ENCODE measurements at places on chromosomes 1 and 21.
A peak's percentile ranks its signal among the peaks of the same experiment; 100 is the strongest.

DNA sequence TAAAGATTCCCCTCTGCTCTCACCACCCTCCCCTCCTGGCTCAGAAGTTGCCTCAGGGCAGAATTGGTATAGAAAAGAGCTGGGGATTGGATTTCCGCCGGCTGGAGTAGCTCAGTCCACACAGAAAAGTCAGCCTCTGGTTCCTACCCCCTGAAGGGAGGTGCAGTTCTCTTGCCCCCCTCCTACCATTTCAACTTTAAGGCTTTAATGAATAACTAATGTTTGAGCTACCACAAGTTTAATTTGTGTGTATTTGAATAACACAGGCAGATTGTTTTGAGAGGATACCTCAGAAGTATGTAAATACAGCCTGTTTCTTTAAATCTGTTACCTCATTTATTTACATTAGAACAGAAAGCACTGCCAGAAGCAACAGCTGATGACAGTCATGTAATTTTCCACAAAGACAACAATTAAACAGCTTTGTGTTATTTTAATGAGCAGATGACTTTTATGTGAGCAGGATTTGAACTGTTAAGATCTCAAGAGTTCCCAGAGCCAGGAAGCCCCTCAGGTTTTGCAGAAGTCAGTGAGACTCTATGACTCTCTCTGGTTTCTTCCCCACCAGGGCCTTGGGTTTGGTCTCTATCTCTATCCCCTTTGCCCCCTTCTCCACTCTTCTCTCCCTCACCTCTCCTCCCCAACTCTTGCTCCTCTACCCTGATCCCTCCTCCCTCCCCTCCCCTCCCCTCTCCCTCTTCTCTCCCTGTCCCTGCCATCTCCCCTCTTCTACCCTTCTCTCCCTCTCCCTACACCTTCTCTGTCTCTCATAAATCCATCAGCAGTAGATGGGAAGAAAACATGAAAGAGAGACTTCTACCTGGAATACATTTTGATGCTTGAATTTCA, 26.3 kb downstream of the DUSP10 start:
- DNase-seq, result no peak

DNA sequence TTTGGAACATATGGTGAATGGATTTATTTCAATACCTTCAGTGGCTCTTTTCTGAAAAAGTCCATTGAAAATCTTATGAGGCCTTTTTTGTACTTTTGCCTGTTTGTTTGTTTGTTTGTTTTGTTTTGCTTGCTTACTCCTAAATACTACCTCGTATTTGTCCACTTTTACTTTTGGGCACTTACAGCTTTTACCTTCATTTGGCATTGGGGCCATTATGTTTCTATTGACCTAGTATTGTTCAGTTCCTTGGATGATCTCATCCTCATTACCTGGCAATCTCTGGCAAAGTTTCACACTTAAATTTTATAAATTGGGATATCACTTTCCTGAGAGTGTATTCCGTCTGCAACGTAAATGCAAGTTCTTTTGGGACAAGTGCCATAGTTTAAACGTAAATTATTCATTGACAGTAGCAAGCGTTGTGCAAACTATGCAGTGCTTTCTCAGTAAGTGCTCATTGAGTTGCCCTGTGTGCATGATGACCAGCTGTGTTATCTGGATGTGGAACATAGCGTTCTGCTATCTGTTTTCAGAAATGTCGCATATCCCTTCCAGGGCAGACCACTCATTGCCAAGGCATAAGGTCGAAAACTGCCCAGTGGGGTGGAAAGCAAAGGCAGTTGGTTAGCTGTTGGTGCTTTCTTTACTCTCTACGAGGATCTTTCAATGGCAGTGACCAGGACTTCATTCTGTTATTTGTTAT, 51.1 kb downstream of the LRRC8D start:
- DNase-seq, result no peak

- DNase-seq, result no peak
These were observed 602.9 kb downstream of the NPHP4 start for GRCh38 chr1:5389101-5389885.

- DNase-seq, result no peak
These were observed 1158.6 kb downstream of the PLA2G4A start for GRCh38 chr1:187987236-187987776.

GRCh38 chr21:9837946-9838737, 683.2 kb upstream of the TPTE start:
- no peak for DNase-seq

- no peak for DNase-seq
These were observed 29.6 kb downstream of the TOMM20 start for GRCh38 chr1:235098991-235099390.

DNA sequence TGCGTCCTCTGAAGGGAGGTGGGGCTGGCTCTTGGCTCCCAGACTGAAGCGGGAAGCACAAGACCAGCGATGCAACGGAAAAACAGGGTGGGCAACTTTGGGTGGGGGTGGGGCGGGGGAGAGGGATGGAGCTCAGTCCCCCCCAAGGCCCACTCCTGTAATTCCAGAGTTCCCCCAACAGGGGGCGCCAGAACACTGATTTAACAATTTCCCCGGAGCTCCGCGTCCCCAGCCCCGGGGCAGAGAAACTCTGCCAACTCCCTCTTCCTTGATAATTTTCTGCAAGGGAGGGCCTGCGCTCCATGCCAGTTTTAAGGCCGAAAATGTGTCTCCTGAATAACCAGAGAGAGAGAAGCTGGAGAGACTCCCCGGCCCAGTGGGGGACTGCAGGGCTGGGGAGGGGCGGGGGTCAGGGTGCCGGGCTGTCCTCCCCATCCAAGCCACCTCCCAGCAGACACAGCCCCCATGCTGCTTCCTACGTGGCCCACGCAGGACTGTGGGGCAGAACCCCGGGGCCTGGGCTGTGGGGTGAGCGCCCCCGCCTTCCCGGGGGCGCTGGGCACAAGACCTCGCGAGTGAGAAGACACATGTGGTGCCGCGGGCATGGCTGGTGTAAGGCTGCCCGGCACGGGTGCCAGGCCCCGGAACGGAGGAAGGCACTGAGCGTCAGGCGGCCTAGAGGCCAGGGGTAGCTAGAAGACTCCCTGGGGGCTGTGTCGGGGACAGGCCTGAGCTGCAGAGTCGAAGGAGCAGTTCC, 51.4 kb downstream of the KIF21B start:
- peak; percentile 64 for DNase-seq

GRCh38 chr21:27622631-27623030, 655.7 kb upstream of the ADAMTS5 start:
- DNase-seq, result no peak

DNA sequence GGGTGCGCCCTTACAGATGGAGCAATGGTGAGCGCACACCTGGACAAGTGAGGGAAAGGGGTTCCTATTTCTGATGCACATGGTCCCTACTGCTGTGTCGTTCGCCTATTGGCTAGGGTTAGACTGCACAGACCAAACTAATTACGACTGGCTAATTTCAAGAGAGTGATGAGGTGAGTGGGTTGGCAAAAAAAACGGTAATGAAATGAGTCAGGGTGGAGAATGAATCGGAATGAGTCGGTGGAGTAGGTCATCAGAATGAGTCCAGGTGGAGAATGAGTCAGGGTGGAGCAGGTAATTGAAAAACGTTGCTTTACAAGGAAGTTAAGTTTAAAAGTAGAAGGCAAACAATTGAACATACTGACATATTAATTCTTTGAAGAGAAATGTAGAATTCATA, 79.8 kb downstream of the WDR4 start:
- DNase-seq, result no peak

DNA sequence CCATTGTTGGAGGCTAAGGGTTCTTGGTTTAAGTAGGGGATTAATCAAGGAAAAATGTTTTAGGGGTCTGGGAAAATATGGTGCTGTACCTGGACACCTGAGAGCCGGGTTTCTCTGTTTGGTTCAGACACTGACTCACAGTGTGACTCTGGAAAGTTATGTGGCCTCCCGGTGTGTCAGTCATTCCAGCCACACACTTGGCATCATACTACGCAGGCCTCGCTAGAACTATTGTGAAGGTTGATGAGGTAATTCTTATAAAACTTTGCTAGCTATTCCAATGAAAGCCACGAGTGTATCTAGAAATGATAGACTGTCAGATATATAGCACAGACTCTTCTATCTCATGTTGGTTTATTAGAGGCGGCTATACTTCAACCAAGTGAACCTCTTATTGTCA, 4.8 kb upstream of the CAMSAP2 start:
- DNase-seq, result no peak

DNA sequence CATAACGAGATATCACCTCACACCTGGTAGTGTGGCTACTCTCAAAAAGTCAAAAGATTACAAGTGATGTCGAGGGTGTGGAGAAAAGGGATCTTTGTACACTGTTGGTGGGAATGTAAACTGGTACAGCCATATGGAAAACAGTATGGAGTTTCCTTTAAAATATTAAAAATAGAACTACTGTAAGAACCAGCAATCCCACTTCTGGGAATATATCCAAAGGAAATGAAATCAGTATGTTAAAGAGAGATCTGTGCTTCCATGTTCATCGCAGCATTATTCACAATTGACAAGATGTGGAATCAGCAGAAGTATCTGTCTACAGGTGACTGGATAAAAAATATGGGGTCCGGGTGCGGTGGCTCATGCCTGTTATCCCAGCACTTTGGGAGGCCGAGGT, 7.6 kb upstream of the PIK3C2B start:
- DNase-seq, result no peak

GRCh38 chr1:205315008-205315618, 6.4 kb downstream of the NUAK2 start:
- DNase-seq, result no peak

DNA sequence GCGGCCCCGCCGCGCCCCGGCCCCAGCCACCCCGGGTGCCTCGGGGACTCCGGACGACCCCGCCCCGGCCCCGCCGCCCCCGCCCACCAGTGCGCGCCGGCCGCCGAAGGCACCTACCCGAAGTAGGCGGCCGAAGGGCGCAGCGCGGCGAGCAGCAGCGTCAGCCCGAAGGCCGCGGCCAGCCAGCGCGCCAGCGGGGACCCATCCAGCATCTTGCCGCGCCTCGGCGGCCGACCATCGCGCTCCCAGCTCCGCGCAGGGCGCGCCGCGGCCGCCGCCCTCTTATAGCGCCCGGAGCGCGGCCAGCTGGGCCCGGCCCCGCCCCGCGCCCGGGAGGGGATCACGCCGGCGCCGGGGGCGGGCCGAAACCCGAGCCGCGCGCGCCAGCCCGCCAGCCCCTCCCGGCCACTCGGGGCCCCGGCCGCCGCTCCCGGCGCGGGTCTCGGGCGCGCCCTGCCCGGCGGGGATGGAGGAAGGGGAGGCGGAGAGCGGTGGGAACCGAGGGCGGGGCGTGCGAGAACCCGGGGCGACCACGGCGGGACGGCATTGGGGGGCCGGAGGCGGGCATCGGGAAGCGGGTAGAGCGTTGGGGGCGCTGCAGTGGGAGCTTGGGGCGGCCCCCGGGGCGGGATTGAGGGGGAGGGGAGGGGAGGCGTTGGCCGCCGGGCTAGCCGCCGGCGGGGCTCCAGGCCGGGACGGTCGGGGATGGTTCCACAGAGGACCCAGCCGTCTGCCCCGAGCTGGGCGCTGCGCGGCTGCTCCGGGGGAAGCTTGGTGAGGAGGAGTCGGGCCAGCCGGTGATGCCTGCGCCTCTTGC, at the start of gene WNT9A:
Gene WNT9A (minus strand): TSS at position 257 of the 817 bp plus-strand sequence. CDS start 45 bp downstream, at position 212.
- no peak for DNase-seq

GRCh38 chr1:117753652-117754051, 147.8 kb downstream of the TENT5C start:
- no peak for DNase-seq

DNA sequence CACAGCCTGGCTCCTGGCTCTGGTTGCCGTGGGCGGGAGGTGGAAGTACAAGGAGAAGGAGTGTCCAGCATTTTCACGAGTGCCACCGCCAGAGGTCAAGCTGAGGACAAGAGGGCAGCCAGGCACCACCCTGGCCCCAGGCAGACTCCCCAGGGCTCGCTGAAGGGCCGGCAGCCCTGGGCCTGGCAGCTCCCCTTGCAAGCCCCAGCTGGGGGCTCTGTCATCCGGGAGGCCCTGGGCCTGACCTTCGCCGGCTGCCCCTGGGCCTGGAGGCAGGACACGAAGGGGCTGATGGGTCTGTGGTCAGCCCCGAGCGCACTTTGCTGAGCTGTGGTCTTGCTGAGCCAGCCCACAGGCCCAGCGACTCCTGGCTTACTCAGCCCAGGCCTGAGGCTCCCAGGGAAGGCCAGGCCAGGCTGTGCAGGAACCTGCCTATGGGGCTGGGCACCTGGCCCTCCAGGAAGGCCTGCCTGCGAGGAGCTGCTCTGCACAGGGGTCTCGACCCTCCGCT, 74.8 kb downstream of the MORN1 start:
- no peak for DNase-seq

DNA sequence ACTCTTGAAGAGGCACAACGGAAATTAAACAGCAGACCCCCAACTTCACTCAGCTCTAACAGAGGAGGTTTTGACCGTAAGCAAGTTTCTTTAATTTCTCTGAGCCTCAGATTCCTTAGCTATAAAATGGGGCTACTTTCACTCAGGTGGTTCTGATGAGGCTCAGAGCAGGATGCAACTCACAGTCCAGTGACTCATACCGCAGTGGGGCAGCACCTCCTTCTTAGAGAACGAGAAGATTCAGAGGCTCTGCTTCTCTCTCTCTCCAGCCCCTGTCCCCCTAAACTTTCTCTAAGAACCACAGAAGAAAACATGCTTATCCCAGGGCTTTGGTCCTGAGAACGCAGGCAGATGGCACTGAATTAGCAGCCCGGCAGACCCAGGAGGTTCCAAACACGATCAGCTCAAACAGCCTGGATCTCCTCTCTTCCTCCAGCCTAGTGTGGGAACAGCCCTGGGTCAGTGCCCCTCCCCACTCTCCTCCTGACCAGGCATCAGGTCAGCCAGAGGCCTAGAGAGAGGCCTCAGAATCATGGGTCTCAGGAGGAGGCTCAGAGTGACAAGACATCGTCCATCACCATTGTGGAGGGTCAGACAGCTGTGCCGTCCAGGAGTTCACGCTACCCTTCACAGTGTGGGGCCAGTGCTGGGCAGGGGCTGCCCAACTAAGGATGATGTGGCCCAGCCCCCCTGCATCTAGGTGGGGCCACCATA, 433.0 kb downstream of the PTPRU start:
- DNase-seq, result no peak

DNA sequence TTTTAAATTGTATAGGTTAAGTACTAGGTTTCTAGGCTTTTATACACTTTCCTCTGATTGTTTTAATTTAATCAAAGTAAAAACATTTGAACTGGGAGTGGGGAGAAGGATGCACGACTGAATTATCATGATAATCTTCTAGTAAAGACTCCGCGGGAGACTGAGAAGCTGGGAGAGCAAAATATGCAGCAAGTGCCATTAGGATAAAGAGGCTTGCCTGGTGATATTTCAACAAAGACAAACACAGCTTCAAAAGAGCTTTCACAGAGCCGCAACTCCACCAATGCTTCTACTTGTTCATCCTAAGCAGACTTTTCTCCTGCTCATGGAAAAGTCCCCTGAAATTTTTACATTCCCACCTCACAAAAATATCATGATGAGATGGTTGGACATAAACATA, 239.0 kb upstream of the PTBP2 start:
- DNase-seq, result no peak

- DNase-seq, result peak; percentile 52
These were observed 594 bp downstream of the LUZP1 start for GRCh38 chr1:23168079-23168444.

DNA sequence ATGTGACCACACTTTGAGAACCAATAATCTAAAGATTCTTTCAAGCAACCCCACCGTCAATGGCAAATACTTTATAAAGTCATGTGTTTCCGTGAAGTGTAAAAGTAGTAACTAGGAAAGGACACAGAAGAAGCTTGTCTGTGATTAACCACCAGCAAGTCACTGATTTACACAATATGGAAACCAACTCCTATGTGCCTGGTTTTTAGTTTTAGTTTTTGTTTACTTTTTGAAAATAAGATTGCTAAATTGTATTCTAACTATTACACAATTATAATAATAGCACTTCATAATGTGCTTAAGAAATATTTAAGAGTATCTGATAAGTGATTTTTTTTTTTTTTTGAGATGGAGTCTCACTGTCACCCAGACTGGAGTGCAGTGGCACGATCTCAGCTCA, 13.0 kb downstream of the FMO2 start:
- no peak for DNase-seq

- DNase-seq, result no peak
These were observed 46.4 kb upstream of the TRABD2B start for GRCh38 chr1:48043622-48044021.
